ENCODE measurements at places on chromosomes 5 and 9.

GRCh38 chr5:145473042-145473642, 362.0 kb downstream of the PRELID2 start:
- no peak for DNase-seq

- no peak for DNase-seq
These were observed 58.6 kb downstream of the PRKACG start for GRCh38 chr9:68955330-68955729.

GRCh38 chr5:95647886-95648860, 1.6 kb downstream of the RFESD start:
- no peak for DNase-seq

GRCh38 chr5:174567506-174568141, 156.8 kb upstream of the MSX2 start:
- DNase-seq, result no peak

GRCh38 chr9:5511935-5512580, 1.7 kb downstream of the PDCD1LG2 start:
- DNase-seq, result no peak
